ENCODE measurements at places on chromosomes 6 and 20.
A peak's percentile ranks its signal among the peaks of the same experiment; 100 is the strongest.

GRCh38 chr6:24549674-24550353 is 55.0 kb downstream of the ALDH5A1 start:
- no peak for DNase-seq

- DNase-seq = peak; percentile 43
Observed at GRCh38 chr6:157110607-157111006, 212.7 kb downstream of the TMEM242 start.

DNA sequence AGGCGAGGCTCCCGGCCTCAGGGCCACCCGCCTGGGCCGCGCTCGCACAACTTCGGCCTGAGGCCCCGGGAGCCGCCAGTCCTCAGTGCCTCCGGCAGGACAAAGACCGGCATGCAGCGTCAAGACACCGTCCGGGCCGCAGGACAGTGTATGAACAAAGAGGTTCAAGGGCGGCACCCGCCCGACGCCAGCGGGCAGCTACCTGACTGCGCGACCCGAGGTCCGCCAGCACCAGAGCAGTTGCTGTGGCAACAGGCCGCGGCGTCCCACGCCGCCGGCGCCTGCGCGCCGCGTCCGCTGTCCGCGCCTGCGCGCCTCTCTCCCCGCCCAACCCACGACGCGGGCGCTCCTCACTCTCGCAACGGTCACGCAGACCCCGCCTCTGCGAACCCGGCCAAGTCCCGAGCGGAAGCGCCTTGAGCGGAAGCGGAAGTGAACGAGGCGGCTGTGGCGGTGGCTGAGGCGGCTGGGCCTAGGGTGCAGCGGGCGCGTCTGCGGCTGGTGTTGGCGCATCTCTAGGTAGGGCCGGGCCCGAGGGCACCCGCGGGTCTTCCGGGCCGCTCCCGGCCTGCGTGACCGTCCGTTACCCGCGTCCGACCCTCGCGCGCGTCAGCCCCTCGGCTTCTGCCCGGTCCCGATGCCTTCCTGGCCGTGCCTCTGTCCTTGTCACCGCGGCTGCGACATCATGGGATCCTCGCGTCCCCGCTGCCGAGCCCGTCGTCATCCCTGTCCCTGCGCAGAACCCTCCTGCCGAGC is at the start of gene FAM120B:
Gene FAM120B (plus strand): TSS at position 435 of the 756 bp plus-strand sequence. CDS start 10,633 bp downstream, outside the sequence.
- peak; percentile 99 for DNase-seq

GRCh38 chr20:1341561-1342265 is 12.8 kb upstream of the SDCBP2 start:
- DNase-seq = peak; percentile 83

- no peak for DNase-seq
Observed at GRCh38 chr20:1269235-1269634, 3.1 kb downstream of the SNPH start.

GRCh38 chr6:21494505-21494904 is 99.0 kb upstream of the SOX4 start:
- DNase-seq = no peak

DNA sequence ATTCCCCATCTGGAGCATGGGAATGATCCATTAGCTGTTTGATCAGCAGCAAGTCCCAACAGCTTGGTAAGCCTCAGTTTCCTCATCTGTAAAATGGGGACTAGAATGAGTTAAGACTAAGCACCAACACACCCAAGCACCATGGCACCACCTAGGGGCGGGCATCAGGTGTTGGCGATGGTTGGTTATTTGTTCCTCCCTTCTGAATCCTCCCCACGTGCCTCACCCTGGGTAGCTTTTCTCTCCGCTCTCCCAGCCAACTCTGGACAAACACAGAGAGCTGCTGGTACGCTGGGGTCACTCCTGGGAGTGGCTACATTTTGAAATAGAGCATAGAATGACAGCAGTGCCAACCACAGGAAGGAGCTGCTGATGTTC is 13.3 kb upstream of the ITPR3 start:
- peak; percentile 32 for DNase-seq

- no peak for DNase-seq
Observed at GRCh38 chr6:152946995-152947394, 35.8 kb downstream of the FBXO5 start.

DNA sequence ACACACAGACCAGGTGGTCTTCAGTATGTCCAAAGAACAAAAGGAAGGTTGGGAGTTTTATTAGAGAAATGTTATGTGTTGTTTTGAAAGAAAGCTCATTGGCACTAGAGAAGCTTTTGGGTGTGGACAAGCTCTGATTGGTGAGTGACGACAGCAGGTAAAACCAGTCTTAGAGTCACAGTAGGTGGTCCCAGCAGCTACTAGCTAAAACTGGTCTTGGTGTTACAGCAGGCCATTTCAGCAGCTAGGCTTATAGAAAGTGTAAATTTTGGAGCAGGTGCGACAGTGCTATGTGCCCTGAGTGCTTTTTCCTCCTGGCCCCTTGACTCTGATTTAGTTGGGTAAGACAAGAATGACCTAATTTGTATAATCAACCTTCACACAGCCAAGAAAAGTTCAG is 3.6 kb downstream of the CLDN20 start:
- DNase-seq = no peak

- DNase-seq = no peak
Observed at GRCh38 chr6:159633196-159633595, 59.8 kb downstream of the SOD2 start.

- DNase-seq = no peak
Observed at GRCh38 chr20:20447196-20447595, 79.3 kb downstream of the INSM1 start.

DNA sequence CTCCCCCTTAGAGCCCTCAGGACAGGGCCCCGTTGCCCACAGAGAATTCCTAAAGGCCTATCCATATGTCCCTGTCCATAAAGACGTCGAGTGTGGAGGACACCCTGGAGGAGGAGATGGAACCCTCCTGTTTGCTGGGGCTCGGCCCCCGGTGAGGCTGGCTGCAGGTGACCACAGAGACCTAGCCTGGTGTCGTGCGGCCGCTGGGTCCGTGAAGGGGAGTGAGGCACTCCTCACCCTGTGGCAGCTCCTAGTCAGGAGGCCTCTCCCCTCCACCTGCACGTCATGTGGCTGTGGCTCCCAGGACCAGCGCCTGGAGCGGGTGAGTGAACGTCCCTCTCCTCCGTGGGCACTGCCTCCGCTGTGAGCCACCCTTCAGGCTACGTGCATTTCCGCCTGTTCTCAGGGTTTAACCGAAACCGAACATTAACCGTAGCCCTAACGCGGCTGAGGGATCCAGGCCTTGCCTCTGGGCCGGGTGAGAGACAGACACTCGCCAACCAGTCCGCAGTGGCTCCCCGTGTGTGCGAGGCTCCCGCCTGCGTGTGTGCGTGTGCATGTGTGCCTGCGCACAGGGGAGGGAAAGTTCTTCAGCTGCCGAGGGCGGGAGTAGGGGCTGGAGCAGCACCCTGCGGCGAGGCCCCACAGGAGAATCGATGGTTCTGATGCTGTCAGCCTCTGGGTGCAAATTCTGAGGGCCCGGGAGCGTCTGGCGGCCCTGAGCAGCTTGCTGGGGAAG is 5.9 kb upstream of the TCEA2 start:
- DNase-seq = no peak

DNA sequence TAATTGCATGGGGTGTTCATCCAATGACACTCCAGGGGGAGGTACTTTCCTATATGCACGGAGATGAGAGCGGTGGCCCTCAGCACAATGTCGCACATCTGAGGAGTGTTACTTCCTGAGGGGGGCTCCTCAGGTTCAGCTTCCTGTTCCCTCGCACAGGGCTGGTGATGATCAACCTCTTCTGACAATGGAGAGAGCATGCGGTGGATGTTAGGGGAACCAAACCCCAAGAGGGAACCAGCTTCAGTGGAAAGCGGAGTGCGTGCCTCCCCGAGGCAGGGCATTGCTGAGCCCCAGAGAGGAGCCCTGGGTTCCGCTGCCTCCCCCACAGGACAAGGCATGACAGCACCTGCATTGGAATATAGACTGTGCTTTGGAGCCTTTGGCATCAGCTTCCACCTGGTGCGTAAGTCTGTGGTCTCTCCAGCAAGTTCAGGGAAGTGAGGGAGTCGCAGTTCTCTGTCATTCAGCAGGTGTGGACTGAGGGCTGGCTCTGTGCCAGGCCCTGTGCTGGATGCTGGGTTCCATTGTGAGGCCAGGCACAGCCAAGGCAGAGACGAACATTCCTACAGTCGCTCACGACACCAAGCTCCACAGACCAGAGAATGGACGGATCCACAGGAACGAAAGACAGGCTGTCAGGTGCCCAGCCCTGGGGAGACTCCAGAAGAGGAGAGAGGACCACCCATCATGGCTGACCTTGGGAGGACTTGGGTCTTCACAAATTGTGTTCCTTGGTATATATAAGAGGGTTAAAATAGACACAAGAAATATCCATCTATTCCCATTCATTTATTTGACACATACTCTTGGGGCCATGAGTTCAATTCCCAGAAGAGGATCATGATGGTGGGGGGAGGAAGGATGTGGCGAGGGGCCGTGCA is 3.9 kb upstream of the ZNF831 start:
- no peak for DNase-seq

DNA sequence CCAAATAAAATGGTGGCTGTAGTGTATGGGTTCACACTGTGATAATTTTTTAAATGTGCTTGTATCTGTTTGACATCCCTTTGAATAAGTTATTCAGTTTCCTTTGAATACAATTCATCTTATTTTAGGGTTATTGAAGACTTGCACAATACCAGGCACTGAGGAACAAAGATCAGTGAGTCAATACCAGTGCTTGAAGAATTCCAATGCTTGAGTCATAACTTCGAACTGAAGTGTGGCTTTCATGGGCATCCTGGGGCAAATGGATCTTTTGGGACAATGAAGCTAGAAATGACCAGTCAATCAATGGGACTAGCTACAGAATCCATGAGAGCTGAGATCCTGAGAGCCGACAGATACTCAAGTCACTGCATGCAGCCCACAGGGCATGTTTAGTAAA is 349.9 kb upstream of the FLRT3 start:
- DNase-seq = peak; percentile 65

GRCh38 chr20:40521962-40522361 is 167.1 kb downstream of the MAFB start:
- no peak for DNase-seq

- no peak for DNase-seq
Observed at GRCh38 chr20:32606790-32607189, 21.7 kb upstream of the NOL4L start.

GRCh38 chr6:61809004-61809595 is 476.9 kb downstream of the KHDRBS2 start:
- DNase-seq = peak; percentile 5

GRCh38 chr6:45548657-45549515 is 171.2 kb upstream of the SUPT3H start:
- no peak for DNase-seq

GRCh38 chr6:139547122-139547776 is 172.8 kb upstream of the CITED2 start:
- peak; percentile 29 for DNase-seq

DNA sequence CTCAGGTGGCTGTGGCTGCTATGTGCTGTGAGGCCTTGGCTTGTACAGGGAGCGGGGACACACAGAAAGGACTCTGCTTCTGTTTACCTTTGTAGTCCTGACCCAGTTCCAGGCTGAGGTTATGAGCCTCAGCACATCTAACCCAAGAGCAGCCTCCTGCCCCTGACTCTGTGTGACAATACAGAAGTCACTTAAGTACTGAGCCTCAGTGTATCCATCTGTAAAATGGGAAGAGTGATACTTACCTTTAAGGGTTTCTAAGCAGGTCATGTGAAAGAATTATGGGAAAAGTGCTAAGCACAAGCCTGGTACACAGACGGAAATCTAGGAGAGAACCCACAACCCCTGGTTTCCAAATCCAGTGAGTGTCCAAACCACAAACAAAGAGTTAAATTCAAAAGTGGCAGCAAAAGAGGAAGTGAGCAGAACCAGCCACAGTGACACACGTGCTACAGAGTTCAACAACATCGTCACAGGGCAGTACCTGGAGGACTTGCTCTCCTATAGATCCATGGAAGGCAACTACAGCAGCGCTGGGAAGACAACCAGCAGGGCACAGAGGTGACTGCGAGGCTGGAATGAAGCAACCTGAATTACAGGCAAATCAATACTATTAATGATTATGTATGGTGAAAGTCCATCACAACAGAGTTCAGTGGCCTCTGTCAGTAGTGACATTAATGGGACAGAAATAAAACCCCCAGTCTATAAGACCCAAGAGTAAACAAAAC is 12.5 kb downstream of the TRIM26 start:
- DNase-seq = no peak

- DNase-seq = no peak
Observed at GRCh38 chr20:919491-919916, 3.4 kb upstream of the ANGPT4 start.

DNA sequence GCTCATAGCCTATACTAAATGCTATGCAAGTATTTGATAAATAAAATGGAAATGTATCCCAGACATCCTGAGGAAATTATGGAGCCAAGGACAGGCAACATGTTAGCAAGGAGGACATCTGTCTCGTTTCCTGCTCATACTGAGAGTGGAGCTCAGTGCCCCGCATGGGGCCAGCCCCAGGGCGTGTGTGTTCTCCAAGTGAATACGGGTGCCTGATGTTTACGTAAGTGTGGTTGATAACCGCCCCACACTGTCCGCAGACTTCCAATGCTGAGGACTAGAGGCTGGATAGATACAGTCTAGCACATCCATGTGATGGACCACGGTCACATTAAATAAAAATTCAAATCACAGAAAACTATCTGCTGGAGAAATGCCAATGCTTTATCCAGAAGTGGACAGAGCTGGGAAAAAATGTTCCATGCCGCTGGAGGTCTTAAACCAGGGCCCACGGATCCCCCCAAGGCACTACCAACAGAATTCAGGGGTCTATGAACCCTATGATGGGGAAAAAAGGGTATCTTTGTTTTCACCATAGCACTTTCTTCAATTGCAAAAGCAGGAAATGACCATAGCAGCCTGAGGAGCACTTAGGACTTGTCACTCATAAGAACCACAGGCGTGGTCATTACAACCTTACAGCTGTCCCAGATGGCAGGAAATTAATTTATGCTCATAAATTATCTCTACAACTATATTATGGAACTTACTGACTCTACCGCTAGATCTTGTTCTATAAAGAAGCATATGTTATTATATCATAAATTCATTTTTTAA is 24.9 kb downstream of the TGM2 start:
- DNase-seq = no peak

DNA sequence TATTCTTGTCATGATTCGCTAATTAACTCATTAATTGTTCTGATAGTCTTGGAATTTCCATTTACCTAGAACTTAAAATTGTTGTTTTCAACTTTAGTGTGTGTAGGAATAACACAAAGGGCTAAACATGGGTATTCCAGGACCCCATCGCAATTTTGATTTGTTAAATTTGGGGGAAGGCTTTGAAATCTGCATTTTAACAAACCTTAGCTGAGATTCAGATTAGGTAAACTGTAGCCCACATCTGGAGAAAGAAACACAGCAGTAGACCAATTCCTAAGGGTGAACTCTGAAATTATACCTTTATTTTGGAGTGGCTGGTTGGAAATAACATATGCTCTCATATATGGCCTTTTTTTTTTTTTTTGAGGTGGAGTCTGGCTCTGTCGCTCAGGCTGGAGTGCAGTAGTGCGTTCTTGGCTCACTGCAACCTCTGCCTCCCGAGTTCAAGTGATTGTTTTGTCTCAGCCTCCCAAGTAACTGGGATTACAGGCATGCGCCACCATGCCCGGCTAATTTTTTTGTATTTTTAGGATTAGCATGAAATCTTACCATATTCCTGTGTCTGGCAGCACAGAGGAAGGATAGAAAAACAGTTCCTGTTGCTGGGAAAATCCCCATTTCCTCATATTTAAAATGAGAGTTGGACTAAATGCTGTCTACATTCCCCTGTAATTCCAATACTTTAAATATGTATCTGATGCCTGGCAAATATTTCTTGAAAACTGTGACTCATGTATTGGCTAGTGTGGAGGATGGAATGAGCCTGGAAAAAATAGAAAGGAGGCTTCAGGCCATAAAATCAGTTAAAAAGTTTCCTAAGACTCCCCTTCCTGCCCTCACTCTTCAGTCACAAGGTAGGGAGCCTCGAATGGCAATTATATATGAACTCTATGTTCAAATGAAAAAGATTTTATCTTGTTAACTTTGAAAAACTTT is 96.7 kb upstream of the FAM184A start:
- DNase-seq = peak; percentile 54

Measured in foreskin fibroblast (primary cell).